ENCODE measurements at places on chromosomes 11 and 22.
A peak's percentile ranks its signal among the peaks of the same experiment; 100 is the strongest.

- no peak for DNase-seq
Observed at GRCh38 chr22:46245511-46245910, 4.6 kb downstream of the CDPF1 start.

DNA sequence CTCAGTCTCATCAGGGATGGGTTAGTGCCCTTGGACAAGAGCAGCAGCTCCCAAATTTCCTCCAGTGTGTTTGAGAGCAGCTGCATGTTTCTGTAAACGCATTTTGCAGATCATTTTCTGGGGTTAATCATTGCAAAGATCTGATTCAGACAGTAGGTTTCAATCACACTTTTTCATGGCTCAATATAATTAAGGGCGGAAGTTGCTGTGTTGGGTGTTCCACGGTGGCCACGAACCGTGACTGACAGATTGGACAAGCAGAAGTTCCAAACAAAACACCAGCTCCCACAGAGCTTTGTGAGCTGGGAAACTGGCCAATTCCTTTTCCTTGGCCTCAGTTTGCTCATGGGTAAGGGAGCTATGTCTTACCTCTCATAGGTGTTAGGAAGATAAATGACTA lies 8.4 kb upstream of the RASSF10 start:
- no peak for DNase-seq

GRCh38 chr11:57555393-57555792 lies 12.1 kb downstream of the UBE2L6 start:
- no peak for DNase-seq

DNA sequence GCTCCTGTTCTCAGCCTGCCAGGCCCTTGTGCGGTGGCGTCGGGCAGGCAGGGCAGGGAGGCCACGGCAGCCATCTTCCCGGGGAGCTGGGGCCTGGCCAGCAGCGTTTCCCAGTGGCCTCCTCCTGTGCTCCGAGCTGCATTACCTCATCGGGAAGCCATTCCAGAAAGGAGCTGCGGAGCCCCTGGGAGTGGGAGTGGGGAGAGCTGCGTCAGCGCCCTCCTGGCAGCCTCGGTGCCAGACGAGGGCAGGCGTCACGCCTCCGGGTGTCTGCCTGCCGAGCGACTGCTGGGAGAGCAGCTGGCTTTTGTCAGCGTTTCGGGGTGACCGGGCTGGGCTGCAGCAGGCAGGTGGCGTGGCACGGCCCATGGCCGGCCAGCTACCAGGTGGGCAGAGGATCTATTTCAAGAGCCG lies 30.9 kb upstream of the WNT7B start:
- DNase-seq: no peak

DNA sequence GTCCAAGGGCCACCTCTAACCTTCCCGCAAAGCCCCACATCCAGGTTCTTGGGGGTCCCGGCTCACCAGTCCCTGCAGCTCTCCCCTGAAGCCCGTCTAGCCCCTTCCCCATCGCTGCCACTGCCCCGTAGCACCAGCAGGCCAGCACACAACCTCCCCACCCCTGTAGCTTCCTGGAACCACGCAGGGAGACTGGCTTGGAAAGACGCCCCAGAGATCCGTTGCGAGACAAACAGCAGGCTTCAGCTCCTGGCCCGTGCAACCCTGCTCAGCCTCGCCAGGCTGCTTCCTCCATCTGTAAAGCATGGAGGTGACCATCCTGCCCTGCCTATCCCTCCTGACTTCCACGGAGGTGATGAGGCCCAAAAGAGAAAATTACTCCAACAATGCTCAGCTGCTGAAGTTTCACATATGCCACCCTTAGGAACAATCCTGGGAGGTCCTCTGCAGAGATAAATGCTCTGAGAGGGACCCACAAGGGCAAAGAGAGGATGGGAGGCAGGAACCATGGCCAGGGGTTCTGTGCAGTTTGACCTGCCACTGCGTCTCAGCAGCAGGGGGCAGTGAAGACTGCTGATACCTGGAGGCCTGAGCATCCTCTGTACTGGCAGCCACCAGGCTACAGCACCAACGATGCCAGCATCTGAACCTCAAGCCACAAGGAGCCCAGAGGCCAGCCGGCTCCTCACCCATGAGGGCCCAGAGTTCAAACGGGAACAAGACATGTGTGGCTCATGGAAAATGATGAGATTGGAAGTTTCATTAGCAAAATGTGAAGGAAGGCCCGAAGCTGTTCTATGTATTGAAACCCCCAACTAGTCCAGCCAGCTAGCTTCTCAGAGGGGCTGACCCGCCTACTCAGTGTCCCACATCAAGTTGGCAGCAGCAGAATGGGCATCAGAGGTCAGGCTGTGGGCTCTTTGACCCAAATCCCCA lies 16.1 kb downstream of the DGCR2 start:
- DNase-seq: no peak

DNA sequence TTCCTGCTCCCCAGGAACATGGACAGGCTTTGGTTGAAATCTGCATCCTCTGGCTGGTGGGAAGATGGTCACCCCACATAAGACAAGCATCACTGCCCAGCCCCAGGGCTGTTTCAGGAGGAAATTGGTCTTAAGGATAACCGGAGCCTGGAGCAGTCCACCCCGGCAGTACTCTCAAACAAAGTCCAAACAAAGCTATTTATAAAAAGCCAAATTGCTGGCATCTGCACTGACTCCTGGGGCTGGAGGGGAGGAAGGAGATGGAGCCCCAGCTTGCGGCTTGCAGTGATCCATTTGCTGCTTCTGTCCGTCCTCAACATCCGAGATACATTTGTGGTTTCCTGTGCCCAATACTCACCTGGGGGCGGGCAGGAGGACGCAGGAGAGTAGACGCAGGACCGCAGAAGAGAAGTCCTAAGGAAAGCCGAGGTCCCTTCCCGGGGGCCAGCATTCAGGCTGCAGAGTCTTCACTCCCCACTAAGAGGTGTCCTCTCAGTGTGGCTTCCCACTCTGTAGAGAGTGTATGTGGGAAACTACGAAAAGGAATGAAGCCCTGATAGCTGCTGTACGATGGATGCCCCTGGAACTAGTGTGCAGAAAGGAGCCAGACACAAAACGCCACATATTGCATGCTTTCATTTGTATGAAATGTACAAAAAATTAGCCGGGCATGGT lies 107.3 kb upstream of the FGF3 start:
- DNase-seq: no peak

- no peak for DNase-seq
Observed at GRCh38 chr11:117772360-117772759, 24.7 kb downstream of the DSCAML1 start.

DNA sequence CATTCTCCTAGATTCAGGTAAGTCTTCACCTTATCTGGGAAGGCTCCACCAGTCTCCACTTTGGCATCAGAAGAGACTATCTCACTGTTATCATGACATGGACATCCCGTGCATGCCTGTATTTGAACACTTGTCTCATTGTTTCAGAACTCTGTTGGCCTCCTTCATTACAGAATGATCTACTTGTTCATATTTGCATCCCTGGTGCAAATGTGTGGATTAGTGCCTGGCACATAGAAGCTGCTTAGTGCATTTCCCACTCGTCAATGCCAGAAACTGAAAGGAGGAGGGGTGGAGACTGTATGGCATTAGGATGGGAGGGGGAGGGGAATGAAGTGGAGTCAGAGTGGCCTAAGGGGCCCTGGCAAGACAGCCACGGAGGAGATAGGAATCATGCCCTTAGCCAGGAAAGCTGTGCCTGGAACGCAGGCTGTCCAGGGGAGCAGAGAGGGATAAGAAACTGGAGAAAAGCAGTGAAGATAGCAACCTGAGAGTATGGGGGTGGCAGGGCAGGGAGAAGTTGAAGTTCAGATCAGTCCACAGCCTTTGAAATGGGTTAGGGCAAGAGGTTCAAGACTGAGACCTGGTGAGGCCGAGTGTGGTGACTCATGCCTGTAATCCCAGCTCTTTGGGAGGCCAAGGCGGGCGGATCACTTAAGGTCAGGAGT lies 53.8 kb upstream of the CAPRIN1 start:
- DNase-seq: no peak

GRCh38 chr11:45688472-45689033 lies 23.1 kb upstream of the CHST1 start:
- DNase-seq: no peak

DNA sequence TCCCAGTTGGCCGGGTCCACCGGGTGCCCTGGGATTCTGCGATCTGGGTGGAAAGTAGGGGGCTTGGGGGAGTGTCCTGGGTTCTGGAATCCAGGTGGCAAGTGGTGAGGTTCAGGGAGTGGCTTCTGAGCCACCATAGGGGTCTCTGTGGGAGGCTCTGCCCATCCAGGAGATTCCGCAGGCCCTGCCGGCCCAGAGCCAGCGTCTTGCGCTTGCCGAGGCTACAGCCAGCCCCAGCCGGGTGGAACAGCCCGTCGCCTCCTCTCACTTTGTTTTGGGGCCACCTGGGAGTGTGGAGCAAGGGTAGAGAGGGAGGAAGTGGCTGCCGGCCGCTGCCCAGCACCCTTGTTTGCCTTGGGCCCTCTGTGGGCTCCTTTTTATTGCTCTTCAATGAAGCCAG lies 60.6 kb upstream of the PPP6R3 start:
- DNase-seq: no peak

DNA sequence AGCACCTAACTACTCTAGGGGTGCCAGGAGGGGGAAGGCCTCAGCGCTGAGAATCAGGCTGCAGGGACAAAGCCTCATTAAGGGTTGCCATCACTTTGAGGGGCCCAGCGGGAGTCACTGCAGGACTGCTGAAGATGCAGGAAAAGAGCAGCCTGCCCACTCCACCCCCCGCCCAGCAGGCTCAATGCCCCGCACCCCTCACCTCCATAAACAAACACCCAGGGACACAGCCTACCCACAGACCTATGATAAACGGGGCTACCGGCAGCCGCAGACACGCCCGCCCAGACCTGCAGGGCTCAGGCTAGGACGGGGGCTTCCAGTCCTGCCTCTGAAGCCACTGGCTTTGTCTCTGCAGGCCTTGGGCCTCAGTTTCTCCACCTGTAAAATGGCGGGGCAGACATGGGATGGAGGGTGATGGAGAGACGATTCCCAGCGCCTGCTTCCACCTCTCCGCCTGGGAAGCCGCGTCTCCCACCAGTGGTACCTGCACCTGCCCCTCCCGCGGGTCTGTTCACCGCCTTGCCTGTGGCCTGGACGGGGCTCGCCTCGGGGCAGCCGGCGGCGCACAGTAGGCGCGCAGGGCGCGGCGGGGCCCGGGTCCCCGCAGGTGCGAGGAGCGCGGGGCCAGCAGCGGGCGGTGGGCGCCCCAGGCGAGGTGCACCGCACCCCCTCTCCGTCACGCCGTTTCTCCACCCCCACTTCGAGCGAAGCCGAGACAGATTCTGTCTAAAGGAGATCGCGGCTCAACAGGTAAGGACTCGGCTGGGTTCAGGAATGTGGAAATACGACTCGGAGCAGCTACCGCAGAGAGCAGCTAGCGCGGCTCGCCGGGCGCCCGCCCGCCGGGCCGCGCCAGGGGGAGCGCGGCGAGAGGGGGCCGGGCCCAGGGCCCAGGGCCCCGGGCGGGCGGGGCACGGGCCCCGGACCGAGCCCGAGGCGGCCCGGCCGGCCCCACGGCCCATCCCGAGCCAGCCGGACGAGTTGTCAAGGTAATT lies 1.5 kb downstream of the WNT7B start:
- peak; percentile 32 for DNase-seq

DNA sequence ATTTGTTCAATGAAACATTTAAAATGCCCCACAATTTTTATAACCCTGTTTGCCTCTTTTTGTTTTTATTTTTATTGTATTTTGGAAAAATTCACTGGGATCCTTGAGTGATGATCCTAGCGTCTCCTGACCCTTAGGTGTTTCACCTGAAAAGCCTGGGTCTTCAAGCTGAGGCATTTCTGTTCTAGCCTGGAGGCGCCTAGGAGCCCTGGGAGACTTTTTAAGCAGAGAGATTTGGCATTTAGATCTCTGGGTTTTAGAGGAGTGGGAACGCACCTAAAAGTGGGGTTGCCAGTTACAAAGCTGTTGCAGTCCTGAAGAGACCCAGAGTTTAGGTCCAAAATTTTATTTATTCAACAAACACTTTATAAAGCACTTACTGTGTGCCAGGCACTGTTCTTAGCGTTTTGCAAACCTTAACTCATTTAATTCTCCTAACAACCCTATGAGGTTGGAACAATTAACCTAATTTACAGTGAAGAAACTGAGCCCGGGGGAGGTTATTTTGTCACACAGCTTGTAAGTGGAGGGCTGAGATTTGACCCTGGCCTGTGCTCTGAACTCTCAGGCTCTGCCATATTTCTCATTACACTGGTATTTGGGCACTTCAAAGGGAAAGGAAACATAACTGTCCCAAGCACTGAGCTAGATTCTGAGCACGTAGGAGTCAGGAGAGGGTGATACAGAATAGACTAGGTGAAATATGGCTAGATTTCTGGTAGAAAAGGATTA lies 834 bp upstream of the FADS1 start:
- no peak for DNase-seq

All from LoVo (cell line).